ENCODE measurements at places on chromosomes 6 and 20. TPM values are rescaled to one million over a fixed set of nuclear protein-coding genes. Genes with fewer than 3 reads are reported as not detected.

Gene COL12A1
- 0.11 TPM for total RNA-seq

Gene EHMT2
- 61.7 TPM for total RNA-seq

Gene ATP6V1G2
- 0.47 TPM for total RNA-seq

Gene MCM8
- 21.8 TPM for total RNA-seq

Gene HMGN4
- total RNA-seq: 79.9 TPM

Gene TUBB2B
- total RNA-seq: 5.8 TPM

Gene PTPRA
- 36.3 TPM for total RNA-seq

Gene SLC29A1
- 103 TPM for total RNA-seq

Gene HAO1
- not detected for total RNA-seq

Gene VGLL2
- not detected for total RNA-seq

Gene PNLDC1
- not detected for total RNA-seq

Gene CAGE1
- total RNA-seq: 0.11 TPM

Gene FOXQ1
- total RNA-seq: not detected

Gene SIGLEC1
- 0.07 TPM for total RNA-seq

Gene SOX4
- total RNA-seq: 0.29 TPM

Gene CST1
- not detected for total RNA-seq
